NK-92 treated with Interleukin-12 subunit alpha and Interleukin-12 subunit beta, amount 100 ng/mL, for 24 hours (cell line): ENCODE measurements at places on chromosomes 12 and 14.

DNA sequence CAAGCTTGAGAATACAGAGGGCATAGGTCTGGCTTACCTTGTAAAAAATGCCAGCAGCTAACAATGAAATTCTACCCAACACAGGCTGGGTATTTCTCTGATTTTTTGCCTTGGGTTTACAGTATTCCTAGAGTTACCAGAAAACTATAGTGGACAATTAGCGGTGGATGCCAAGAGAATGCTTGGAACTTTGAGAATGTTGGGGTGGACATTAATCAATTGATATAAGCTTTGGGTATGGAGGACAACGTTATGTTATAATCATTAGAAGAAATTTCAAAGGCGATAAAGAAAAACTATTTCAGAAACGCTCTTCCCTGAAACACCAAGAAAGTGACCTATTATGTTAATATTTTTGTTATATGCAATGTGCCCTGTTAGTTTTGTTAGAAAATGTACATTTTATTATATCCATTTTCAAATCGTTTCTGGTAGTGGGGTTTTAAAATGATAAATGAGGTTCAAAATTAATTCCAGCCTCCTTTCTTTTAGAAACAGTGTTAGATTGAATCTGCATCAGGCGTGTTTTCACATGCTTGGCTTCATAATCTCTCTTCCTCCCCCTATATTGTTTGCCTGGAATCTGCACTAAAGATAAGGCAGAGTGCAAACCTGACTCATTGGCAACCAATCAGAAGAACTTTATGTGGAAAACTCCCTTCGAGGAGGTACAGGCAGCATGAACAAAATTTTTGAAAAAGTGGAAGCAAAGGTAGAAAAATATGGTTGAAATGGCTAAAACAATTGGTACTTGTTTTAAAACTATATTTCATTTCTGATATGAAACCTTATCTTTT is 1.4 kb upstream of the PTPRQ start:
- DNase-seq, result no peak

GRCh38 chr14:30597504-30597903 is 24.6 kb upstream of the SCFD1 start:
- no peak for DNase-seq

- no peak for DNase-seq
These were observed 57.8 kb downstream of the TMEM117 start for GRCh38 chr12:43893670-43894069.

GRCh38 chr14:29906256-29906870 is 21.3 kb downstream of the PRKD1 start:
- DNase-seq, result no peak

GRCh38 chr12:2804393-2805142 is 7.9 kb upstream of the ITFG2 start:
- no peak for DNase-seq

DNA sequence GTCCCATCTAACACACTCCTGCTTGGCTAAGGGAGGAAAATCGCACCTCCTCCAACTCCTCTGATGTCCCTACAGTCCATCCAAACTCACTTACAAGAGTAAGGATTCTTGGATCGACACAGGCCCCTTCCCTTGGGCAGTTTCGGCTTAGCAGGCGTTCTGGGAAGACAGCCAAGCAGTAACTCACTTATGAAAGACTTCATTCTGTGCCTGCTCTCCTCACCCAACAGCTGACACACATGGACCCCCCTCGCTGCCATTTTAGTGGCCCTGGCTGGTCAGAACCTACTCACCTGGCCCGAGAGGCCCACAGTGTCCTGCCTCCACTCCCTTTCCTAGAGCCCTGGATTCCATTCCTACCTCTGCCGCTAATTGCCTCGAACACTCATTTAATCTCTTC is 52.3 kb upstream of the BCL2L14 start:
- DNase-seq, result no peak

DNA sequence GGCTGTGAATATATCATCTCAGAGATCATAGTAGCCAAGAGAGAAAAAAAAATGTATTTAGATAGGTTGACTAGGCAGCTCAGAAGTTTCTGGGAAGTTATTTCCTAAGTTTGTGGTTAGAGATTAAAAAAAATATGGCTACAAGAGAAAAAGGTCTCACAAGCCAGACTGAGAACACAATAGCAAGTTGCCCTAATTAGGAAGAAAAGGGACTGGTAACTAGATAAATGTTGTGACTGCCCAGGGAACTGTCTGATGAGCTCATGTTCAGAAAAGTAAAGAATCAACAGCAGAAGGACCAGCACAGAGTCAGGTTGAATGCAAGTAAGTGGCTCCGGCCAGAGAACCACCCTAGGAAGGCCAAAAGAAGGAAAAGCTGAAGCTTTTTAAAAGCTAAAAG is 256.6 kb downstream of the PRKD1 start:
- no peak for DNase-seq

DNA sequence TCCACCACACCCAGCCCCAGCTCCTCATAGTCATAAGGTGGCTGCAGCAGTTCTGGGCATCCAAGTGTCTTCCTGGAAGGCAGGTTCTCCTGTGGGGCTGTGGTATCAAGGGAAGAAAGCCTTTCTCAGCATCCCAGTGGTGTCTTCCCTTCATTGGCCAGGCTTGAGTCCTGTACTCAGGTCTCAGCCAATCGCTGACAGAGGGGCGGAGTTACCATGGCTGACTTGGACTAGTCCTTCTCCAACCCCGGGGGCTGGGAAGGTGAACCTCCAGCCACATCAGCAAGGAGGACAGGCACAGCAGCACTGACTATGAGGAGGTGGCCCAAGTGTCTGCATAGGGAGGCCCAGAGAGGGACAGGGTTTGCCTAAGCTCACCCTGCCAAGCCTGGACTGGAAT is 64.0 kb upstream of the SLC24A4 start:
- no peak for DNase-seq

DNA sequence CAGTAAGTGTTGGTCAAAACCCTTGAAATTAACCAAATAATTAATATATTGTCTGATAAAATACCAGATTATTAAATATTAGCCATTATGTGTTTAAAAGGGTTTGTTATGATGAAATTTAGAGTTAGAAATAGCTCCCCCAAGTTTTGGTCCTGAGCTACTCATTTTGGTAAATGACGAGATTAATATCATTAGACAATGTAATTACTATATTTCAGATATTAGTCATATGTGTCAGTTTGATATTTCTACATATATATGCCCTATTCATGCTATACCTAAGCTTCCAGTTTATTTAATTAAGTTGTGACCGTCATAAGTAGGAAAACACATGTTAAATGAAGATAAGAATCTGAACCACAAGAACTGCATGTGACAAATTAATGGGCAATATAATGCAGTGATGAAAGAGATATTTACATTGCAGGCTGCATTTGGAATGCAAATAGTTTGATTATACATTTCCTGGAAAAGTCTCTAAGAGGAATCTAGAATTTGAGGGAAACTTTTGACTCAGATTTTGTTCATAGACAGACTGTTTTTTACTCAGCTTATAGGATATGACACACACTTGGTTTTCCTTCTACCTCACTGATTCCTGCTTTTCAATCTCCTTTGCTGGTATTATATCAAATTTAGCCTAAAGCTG is 70.5 kb downstream of the TBC1D30 start:
- no peak for DNase-seq

DNA sequence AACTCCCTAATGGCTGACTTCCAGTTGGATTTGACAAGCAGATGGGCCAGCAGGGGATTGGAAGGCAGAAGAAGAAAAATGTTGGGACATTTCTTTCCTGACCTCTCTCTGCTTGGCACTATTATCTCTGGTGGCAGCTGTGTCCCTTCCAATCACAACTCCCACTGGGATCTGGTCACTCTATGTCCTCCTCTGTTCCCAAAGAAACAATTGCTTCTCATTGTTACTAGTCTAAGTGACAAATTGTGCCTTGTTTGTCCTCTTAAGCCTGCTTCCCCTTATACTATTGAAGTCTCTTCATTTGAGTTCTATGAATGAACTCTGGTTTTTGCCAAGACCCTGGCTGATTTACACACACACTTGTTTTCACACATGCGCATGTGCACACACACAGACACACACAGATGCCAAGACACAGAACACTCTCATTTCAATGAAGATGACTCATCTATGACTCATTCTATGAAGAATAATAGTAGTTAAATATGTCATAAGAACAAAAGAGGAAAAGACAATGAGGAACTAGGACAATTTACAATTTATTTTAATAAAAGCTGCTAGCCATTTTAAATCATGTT is 83.0 kb upstream of the FAR2 start:
- DNase-seq, result no peak

DNA sequence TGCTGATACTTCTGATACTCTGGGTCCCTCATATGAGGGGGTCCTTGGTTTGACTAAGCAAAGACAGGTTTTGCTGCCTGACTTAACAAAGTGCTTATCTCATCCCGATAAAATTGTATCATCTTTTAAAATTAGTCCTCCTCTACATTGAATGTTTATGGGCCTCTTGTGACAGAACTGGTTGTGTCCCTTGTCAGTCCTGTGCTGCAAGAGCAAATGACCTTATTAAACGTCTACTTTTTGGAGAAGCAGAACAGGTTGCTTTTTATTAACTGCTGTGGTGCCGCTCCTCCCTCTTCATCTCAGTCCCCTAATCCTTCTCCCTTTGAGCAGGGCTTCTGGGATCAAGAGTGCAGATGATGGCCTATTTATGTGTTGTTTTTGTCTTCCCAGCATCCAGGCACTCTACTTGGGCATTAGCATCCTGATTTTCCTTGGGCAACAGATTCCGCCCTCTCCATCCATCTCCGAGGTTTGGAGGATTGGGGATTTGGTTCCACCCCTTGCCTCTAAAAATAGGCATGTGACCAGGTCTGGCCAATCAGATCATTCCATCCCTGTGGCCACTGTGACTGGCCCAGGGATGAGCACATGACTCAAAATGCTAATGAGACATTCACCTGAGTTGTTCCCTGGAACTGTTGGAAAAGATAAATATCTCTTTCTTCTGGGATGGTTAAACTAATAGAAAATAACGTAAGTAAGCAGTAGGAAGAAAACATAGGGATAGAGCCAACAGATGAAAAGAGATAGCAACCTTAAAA is 2.9 kb upstream of the DENR start:
- no peak for DNase-seq

DNA sequence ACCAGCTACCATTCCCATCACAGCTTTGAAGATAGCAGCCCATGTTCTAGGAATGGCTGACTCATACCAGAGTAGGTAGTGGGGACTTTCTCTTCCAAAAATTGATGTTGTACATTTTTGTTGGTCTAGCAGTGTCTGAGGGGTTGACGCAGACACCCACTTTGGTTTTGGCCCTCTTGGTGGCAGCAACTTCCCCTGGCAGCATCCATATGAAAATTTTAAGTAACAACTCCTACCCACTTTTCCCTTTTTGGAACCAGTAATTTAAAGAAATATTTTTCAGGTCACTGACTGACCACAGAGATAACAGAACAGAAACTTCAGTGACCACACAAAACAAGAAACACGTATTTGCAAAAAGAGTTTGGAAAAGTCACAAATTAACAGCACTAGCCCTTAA is 162.0 kb upstream of the TMCC3 start:
- no peak for DNase-seq
